D721Med (cell line): ENCODE measurements at places on chromosomes 3 and 15.

GRCh38 chr15:60932051-60932915, 296.8 kb downstream of the RORA start:
- no peak for DNase-seq

DNA sequence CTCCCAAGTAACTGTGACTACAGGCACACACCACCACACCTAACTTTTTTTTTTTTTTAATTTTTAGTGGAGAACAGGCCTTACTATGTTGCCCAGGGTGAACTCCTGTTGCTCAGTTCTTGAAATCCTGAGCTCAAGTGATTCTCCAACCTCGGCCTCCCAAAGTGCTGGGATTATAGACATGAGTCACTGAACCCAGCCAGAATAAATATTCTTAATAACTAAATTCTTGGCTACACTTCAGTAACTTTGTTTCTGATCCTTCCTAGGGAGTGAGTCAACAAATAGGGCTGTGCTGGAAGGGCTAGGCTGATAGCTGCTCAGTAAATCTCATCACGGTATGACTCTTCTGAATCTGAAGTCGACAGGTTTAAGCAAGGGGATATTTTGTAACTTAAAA, 56.6 kb downstream of the P3H2 start:
- no peak for DNase-seq

DNA sequence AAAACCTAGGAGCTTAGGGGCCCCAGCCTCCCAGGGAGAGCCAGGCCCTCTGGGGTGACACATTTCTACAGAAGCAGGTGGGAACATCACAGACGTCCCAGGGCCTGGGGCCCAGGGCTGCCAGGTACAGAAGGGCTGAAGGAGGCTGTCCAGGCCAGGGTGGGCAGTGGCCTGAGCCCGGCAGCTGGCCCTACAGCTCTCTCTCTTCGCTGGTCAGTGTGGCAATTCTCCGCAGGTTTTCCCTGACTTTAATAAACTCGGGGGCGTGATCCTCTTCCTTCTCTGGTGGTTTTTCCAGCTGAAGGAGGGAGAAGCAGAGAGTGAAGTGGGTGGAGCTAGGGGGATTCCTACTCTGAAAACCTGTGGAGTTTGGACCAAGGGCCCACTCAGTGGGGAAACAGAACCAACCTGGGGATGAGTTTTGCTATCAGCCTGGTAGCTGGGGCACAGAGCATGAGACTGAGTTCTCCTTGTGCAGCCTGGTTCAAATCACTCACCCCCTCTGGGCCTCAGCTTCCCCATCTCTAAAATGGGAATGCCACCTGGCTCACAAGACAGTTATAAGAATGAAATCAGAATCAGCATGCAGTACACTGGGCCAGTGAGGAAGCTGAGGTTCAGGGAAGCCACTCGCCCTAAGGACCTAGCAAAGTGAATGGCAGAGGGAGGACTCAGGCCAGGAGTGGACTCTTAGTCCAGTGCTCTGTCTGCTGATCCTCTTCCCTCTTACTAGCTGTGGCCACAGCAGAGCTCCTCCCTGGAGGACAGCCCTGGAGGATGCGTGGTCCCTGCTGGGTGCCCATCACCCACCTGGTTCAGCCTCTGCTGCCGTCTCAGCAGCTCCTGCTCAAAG, 10.6 kb downstream of the FAM107A start:
- DNase-seq: no peak

DNA sequence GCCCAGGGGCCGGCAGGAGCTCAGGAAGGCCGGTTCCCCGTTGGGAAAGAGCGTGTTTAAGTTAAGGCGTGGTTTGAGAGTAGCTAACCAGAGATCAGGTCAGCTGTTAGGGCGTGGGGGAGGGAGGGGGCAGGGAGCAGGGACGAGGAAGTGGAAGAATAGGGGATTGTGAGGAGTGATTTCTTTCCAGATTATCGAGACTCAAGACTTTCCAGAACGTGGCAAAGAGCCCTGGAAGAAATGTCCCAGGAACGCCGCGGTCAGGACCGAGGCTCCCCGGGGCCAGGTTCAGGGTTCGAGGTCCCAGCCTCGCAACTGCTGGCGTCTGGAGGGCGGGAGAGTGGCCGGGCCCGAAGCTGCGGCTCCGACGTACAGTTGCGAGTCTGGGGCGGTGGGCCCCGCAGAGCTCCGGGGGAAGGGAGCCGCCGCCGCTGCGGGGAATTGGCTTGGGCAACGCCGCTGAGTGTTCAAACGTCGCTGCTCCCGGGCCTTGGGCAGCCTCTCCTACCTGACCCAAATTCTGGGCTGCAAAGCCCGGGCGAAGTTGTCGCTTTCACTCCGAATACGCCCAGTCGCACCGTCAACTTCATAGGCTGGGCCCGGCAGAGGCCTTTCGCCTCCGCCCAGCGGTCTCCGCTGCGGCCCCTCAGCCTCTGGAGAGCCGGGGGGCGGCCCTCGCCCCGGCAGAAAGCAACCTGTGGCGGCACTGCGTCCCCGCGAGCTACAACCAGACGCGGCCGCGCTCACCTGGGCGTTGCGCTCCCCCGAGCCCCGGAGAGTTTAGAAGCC, 9.5 kb downstream of the ISL2 start:
- no peak for DNase-seq

DNA sequence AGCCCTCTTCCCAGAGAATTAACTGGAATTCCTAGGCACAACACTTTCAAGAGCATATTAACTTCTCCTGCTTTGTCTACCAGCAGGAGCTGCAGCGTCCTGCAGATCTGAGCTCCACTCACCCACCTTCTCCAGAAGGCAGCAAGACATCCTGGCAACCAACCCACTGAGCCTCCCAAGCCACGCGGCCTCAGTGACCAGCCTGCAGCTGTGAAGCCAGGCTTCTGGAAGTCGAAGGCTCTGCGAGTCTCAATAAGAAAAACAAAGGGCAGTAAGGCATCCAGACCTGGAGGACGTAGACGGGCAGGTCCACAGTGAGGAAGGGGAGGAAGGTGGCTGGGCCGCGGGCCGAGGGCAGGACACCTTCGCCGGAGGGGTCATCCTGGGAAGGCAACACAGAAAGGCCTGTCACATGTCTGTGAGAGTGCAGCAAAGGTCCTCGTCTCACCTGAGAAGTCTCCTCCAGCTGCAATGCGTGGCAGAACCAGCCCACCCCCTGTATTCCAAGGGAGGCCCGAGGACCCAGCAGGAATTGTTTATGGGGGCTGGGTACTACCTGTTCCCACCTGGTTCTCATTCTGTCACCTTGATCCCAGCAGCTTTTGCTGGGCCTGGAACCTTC, 36.2 kb downstream of the ZXDC start:
- no peak for DNase-seq

DNA sequence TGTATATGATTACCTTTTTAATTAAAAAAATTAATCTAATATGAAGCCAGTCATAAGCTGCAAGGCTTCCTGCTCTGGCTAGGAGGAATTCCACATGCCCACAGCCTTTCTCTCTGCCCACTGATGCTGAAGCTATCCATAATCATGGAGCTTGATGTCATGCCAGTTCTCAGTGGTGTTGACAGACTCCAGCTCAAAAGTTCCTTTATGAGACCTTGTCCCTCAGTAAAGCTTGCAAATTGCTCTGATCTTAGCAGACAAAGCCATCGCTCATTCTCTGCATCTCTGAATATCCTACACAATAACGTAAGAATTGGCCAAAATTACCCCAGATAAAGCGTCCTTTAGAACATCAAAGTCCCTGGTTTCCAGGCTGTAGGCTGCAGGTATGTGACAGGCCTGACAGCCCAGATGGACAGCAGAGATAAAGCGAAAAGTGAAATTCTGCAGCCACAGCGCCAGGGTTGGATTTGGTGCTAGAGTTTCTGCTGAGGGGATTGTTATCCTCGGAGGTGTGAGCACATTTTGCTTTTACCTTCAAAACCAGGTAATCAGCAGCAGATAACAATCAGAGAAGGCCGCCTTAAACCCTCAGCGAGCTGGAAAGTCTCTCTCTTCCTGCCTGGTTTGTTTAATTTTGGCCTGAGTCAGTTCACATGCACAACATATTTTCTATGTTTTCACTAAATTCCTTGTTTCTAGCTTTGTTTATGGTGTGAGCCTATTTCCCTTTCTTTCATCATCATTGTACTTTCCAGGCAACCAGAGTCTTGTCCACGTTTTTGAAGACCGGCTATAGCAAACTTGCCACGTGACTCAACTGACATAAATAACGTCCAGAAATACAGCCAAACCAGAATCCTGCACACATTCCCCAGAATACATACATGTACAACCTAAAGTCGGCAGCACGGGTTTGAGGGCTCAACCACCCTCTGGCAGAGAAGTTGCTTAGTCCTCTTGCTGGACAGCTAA, 36.6 kb upstream of the ALDH1A3 start:
- no peak for DNase-seq
